ENCODE measurements at places on chromosomes 1 and 21.

- DNase-seq = no peak
Observed at GRCh38 chr1:98385652-98386051, 275.9 kb upstream of the SNX7 start.

GRCh38 chr1:93111561-93111960, 32.5 kb downstream of the MTF2 start:
- no peak for DNase-seq

GRCh38 chr1:160827418-160827817, 31.4 kb downstream of the LY9 start:
- DNase-seq = no peak

GRCh38 chr1:23779826-23780371, 1.7 kb downstream of the PITHD1 start:
- DNase-seq = no peak

GRCh38 chr21:41367945-41368734, 6.3 kb downstream of the MX2 start:
- DNase-seq = no peak

DNA sequence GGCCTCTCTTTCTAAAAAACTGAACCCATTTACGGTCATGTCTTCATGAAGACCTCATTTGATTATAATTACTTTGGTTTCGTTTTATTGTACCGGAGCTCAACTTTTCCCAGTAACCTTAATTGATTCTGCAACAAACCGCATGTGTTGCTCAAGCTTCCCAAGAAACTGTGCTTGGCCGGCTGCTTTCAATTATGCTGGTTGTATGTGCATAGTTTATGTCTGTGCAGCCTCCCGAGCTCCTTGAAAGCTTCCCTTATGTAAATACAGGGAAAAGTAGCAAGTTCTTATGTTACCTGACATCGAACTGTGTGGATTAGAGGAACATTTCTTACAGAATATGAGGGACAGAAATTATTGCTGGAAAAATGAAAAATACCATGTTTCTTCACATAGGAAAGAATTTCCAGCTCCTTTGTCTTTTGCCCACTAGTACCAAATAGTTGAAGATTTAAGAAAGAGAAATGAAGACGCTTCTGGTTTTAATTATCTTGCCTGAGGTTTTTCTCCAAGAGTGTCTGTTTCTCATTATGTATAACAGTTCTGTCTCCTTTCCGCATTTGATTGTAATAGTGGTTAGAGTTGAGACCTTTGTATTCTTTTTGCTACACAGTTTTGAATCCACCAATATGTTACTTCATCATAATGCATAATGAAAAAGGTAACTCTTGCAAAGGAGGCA, 2.1 kb downstream of the VCAM1 start:
- DNase-seq = no peak

GRCh38 chr21:34345892-34346291, 17.9 kb upstream of the KCNE2 start:
- no peak for DNase-seq

GRCh38 chr21:41188486-41189149, 20.7 kb downstream of the BACE2 start:
- no peak for DNase-seq

- DNase-seq = no peak
Observed at GRCh38 chr1:29299446-29299845, 63.1 kb downstream of the PTPRU start.

- DNase-seq = no peak
Observed at GRCh38 chr1:192201303-192201702, 43.0 kb downstream of the RGS18 start.

DNA sequence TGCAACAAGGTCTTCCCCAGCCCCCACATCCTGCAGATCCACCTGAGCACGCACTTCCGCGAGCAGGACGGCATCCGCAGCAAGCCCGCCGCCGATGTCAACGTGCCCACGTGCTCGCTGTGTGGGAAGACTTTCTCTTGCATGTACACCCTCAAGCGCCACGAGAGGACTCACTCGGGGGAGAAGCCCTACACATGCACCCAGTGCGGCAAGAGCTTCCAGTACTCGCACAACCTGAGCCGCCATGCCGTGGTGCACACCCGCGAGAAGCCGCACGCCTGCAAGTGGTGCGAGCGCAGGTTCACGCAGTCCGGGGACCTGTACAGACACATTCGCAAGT, 3.8 kb downstream of the ZBTB18 start:
- no peak for DNase-seq

GRCh38 chr1:180234369-180235076, 4.5 kb downstream of the LHX4 start:
- DNase-seq = no peak

- no peak for DNase-seq
Observed at GRCh38 chr1:210332719-210333398, 4.2 kb downstream of the HHAT start.

DNA sequence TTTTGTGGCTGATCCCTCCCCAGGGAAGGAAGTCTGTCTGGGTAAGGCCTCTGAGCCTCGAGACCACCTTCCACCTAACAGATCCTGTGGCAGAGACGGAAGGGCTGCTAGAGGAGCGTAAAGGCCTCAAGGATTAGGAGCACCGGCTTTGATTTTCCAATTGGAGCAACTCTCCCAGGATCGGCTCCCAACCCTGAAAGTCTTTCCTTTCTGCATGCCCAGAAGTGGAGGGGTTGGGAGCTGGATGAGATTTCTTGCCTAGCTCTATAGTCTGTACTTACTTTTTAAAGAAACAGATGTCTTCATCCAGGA, 41.4 kb downstream of the ELK4 start:
- no peak for DNase-seq

DNA sequence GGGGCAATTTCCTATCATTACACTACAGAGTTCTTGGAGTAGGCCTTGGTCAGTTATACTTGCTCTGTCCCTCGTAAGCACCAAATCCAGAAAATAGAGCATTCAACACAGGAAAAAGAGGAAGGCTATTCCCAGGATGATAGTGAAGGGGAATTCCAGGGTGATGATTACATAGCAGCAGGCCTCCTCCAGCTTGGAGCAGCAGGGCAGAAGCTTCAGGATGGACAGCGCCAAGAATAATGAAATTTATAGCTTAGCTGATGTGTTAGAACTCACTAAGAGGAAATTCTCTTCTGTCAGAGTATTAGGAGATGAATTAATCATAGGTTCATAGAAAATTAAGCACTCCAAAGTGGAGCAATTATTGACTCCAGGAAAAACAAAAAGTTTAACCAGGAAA, 10.8 kb upstream of the SMAP2 start:
- DNase-seq = no peak

DNA sequence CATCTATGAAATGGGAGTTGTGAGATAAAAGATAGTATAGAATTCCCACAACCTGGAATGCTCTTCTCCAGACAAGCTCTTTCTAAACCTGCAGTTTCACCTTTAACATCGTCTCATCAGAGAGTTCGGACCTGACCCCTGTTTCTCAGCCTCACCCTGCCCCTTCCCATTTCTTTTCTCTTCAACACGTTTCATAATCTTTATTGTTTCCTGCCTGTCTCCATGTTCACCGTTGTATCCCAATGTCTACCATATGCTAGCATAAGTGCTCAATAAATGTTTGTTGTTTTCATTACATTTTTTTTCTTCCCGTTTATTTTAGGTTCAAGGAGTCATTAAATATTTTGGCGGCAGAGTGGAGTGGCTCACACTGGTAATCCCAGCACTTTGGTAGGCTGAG, 32.4 kb downstream of the SESN2 start:
- DNase-seq = no peak

- DNase-seq = no peak
Observed at GRCh38 chr1:221775206-221775605, 33.3 kb upstream of the DUSP10 start.

GRCh38 chr1:245860657-245861544, 646.2 kb downstream of the SMYD3 start:
- no peak for DNase-seq

DNA sequence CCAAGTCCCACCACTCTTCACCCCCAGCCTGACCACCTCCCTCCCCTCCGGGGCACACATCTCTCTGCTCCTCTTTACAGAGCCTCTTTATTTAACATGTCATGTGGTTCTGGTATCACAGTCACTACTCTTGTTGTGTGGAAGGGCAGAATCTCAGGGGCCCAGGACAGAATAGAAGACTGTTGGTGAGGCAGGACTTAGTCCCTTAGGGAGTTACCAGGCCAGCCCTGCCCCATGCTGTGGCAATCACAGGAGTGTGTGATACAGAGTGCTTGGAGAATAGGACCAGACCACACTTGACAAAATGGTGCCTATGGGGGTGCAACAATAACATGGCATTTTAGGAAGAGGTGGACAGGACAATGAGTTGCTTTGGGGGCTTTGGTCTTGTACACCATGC, 43.0 kb upstream of the CRNN start:
- no peak for DNase-seq

DNA sequence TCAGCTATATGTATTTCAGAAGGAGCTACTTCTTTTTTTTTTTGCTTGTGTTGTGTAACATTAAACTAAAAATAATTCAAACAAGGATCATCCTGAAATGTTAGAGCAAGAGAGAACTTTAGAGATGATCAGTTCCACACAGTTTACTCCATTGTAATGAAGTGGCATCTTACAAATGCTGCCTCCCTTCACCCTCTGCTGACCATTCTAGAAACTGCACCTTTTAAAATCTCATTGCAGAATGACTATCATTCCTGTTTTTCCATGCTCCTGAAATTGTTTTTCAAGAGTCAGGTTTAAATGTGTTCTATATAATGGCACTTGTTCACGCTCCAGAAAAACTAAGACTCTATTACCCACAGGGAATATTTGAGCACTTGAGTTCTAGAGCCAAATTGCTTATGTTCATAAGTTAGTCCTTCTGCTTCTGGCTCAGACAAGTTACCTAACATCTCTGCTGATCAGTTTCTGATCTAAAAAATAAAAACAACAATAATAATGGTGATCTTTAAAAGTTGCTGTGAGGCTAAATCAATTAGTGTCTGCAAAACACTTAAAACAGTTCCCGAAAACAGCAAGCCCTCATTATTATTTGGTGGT, 21.5 kb upstream of the SLC44A5 start:
- DNase-seq = peak; percentile 12

DNA sequence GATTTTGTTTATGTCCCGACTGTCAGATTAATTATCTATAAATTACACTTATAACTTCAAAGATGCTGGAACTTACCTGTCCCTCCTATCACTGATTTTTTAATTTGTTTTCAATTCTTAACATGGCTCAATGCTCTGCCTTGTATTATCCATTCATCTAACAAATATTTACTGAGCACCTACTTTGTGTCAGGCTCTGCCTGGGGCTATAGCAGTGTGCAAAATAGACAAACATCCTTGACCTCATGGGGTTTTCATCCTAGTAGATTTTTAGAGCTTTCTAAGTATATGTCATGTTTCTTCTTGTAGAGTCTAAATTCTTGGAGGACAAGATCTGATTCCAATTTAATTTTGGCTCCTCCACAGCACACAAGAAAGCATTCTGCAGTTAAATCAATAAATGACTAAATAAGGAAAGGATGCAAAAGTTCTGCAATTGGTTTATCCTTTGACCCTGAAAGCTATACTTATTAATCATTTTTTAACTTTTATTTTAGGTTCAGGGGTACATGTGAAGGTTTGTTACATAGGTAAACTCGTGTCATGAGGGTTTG, 10.8 kb upstream of the SMYD2 start:
- no peak for DNase-seq

DNA sequence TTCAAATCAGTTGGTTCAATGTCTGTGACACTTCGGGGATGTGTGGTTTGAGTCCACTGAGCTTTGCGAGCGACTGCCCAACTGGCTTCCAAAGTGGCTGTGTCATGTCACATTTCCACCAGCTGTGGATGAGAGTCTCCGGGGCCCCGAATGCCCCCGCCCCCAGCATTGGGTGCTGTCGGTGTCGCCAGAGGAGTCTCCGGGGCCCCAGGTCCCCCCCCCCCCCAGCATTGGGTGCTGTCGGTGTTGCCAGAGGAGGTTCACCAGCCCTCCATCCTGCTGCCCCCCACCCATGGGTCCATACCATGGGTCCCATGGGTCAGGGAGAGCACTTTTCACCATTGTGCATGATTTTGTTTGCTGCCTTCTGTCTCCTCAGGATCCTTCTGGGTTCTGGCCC, 9.0 kb upstream of the SMYD3 start:
- DNase-seq = no peak

GRCh38 chr1:179151908-179152682, 70.2 kb downstream of the TOR3A start:
- DNase-seq = no peak

DNA sequence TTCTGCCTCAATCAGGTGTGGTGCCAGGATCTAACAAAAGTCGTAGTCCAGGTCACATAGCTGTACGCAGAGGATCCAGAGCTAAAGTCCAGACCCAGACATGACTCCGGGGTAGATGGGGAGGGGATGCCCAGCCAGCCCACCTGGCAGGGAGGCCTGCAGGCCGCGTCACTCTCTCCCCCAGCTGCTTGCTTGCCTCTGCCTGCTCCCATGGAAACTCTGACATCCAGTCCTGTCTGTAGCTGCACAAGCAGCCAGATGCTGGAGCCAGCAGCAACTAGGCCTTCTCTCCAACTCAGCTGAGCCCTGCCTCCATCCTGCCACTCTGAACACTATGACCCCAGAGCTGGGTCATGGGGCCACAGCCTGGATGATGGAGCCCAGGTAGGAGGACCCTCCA, 8.1 kb downstream of the COL8A2 start:
- DNase-seq = no peak

DNA sequence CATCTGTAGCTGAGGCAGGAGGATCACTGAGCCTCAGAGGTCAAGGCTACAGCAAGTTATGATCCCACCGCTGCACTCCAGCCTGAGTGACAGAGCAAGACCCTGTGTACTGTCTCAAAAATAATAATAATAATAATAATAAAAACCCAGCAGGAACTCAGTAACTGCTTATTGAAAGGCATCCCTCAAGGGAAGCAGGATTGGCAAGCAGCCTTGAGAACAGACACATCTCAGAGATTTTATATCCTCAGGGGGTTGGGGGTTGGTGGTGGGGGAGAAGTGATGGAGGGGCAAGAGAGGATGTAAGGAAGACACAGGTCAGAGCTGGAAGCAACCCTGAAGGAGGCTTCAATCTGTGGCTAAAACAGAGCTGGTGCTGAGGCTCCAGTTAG, 29.6 kb downstream of the GNB1 start:
- no peak for DNase-seq

GRCh38 chr1:11458811-11459275, 20.1 kb upstream of the DISP3 start:
- DNase-seq = no peak

GRCh38 chr1:97364086-97364485, 556.7 kb downstream of the DPYD start:
- DNase-seq = no peak

DNA sequence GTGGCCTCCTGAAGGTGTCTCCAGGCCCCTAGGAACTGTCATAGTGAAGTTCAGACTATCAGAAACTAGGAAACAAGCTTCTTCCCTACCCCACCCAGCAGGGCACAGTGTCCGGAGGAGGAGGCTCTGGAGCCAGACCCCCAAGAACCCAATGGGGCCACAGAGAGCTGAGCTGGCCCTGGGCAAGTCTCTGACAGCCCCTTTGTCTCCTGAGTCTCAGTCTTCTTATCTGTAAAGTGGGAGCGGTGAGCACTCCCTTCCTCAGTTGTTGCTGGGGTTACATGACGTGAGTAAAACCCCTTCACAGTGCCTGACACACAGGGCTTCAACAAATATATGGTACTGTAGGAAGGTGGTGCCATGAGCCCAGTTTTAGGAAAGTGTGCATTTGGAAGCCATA, 675.8 kb downstream of the MATN1 start:
- DNase-seq = no peak

GRCh38 chr1:121483961-121484424, 299.2 kb downstream of the SRGAP2C start:
- no peak for DNase-seq

All from NCI-H1930 (cell line).